ENCODE measurements at places on chromosomes 1 and 21. TPM values are rescaled to one million over a fixed set of nuclear protein-coding genes. Genes with fewer than 3 reads are reported as not detected.

DNA sequence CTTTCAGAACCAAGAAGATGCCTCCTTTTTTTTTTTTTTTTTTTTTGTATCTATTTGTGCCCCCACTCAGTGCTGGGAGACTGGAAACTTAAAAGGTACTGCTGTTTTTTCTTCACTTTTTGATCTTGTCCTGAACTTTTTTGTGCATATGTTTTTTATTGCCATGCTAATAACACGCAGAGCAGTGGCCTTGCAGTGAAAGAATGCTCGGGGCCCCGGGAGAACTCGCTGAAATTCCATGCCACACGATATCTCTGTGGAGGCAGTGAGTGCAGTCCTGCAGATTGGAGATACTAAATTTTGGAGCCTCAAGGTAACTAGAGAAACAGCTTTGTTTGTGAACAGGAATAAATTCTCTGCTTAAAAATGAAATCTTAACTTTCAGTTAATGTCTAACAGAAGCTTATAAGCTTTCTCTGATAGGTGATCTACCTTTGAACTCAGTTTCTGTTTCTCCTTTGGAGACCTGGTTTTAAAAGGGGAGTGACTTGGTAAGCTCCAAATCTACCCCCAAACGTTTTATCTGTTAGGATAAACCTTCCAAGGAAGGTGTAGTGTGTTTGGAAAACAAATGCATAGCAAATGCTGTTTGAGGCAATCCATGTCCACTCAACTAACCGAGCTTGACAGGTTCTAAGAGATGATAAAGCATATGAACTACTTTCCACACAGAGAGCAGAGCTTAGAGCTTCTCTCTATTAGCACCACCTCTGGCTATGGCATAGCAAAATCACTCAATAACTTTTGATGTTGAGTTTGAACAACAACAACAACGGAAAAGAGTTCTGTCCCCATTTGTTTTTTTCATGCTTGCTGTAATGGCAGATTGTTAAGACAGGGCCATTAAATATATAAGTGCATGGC lies 113.7 kb upstream of the PLXNA2 start:
- DNase-seq = no peak

GRCh38 chr1:241808265-241808664 lies 39.7 kb upstream of the EXO1 start:
- no peak for DNase-seq

GRCh38 chr1:43315963-43316737 lies 15.4 kb downstream of the TIE1 start:
- DNase-seq = no peak

DNA sequence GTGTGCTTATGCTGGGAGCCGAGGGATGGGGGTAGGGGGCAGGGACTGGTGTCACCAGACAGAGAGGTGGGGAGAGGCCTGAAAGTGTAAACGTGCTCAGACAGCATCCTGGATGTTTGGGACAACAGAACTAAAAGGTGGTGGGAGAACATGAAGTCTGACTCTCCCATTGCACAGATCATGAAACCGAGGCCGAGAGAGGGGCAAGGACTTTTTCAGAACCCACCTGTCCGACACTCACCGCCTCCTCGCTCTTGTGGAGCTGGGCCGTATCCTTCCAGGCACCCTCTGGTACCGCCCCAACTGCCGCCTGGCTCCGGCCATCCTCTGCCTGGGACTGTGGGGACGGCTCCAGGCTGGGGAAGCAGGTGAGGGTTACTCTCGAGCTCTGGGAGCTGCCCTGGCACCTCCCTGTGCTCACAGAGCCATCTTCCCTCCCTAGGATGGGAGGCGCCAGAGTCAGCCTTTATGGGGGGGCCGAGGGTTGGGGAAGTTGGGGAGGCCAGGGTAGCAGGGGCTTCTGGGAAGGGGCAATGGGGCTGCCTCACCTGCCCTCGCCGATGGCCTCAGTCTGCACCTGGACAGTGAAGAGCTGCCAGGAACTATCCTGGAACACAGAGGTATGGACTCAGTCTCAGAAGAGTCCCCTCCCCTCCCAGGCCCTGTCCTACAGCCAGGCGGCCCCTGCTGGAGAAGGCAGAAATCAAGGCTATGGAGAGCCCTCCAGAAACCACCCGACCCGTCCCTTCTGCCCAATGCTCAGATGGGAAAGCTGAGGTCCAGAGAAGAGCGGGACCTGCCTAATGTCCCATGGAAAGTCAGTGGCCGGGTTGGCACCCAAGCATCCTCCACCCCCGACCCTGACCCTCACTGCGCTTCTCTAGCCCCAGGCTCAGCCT lies 7.0 kb downstream of the ATP13A2 start:
- no peak for DNase-seq

- no peak for DNase-seq
Measured at GRCh38 chr1:61620536-61620935, 104.4 kb downstream of the TM2D1 start.

GRCh38 chr1:201042779-201043461 lies 19.4 kb upstream of the KIF21B start:
- peak; percentile 81 for DNase-seq

GRCh38 chr1:53594391-53595180 lies 135.4 kb downstream of the DMRTB1 start:
- no peak for DNase-seq

DNA sequence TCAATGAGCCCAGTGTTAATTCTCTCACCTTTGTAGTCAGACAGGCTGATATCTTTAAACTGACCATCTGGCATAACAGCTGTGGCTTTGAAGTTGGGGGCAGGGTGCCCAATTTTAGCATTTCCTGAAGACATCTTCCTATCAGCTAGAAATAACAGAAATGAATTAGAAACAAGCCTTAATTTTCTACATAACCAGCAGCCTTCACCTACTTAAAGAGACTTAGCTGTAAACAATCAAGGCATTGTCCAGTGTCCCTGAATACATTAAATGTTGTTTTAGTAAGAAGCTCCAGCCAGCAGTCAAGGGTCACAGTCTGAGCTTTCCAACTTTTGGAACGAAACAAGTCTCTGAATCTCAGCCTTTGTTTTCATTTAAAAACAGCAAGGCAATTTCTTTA lies 2.8 kb downstream of the PRDX1 start:
- DNase-seq = no peak

DNA sequence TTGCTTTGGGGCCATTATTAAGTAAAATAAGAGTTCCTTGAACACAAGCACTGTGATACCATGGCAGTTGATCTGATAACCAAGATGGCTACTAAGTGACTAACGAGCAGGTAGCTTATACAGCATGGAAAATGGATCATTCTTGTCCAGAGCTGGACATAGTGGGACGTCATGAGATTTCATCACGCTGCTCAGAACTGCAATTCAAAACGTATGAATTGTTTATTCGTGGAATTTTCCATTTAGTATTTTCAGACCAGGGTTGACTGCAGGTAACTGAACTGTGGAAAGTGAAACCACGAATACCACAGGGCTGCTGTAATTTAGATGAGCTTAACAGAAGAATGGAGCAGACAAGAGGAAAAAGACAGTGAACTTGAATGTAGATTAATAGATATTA lies 38.9 kb downstream of the CCDC18 start:
- peak; percentile 30 for DNase-seq

- DNase-seq = no peak
Measured at GRCh38 chr1:19325958-19326747, 14.0 kb downstream of the SLC66A1 start.

Gene EXOC8
- total RNA-seq = 14.4 TPM

Gene PCP4L1
- 0.22 TPM for total RNA-seq

Gene FCRL6
- total RNA-seq = not detected

All from activated CD4-positive, alpha-beta memory T cell treated with anti-CD3 and anti-CD28 coated beads for 36 hours (primary cell).